ENCODE measurements at places on chromosomes 2 and 18.

- DNase-seq, result no peak
Measured at GRCh38 chr2:6353669-6354068, 512.0 kb downstream of the CMPK2 start.

DNA sequence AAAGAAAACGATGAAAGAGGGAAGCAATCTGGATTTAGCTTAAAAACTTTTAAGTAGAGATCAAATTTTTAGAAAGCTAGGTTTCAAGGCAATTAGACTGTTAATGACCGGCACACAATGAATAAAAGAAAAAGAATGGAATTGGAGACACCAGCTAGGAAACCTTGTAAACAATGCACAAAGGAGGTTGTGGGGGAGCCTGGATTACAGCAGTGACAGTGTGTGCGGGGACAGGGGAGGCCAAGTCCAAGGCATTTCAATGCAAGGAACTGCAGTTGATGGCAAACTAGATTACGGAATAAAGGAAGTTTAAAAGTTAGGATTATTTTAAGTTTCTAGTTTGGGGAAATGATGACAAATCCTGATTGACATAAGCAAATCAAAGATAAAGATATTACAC lies 74.5 kb downstream of the DTNB start:
- DNase-seq, result no peak

GRCh38 chr18:8423051-8423557 lies 186.1 kb upstream of the RAB12 start:
- DNase-seq, result peak; percentile 70

- DNase-seq, result no peak
Measured at GRCh38 chr2:203798296-203799087, 69.1 kb upstream of the CTLA4 start.
